ENCODE measurements at places on chromosomes 3 and 15. TPM values are rescaled to one million over a fixed set of nuclear protein-coding genes. Genes with fewer than 3 reads are reported as not detected.

DNA sequence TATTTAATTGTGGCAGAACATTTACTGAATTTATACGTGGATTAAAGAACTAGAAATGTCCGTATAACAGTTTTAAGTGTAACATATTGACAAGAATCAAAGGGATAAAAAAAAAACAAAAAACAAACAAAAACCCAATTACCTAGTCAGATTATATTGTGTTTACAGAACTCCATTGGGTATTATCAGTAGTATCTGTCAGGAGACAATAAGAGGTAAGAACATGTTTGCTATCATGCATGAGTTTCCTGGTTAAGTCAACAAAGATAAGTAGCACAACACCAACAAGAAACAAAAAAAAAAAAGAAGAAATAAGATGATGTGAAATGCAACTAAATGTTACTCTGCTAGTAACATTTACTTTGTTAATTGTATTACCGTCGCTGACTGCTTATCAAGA is 570.6 kb downstream of the ZBBX start:
- H3K27me3 ChIP-seq = no peaks in the 10 kb centered on the region
- no peaks in the 10 kb centered on the region for H3K36me3 ChIP-seq
- no peak overlapping the region for H3K27ac ChIP-seq
- no peaks in the 10 kb centered on the region for H3K4me1 ChIP-seq
- no peak for DNase-seq

DNA sequence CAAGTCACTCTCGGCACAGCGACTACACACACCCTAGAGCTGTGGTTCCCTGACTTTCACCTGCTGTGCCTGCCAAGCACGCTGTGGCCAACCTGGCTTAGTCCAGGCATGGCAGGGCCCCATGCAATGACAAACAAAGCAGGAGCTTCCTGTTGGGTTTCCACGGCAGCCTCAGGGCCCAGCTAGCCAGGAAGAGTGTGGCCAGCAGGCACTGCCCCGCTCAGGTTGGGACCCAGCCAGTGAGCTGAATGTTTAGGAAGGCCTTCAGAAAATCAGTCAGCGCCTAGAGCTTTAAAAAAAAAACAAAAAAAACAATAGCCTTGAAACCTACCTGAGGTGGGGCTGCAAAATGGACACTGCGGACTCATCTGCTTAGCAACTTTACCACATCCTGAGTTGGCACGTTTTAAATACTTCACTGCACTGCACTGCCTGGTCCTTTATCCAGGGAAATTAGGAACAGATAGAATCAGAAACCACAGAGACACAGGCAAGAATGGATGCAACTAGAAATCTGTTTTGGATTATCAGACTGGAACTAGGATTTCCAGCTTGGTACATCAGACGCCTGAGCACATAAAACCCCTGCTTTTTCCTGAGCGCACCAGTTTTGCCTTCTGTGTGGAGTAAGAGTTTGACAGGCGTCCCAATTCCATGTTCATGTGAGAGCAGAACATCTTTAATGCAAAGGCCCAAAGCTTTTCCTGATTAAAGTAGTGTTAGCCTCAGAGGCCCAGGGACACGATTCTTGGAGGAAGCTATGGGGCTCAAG is 36.2 kb upstream of the LDHAL6B start:
- peaks cover 31% of the 10 kb centered on the region for H3K36me3 ChIP-seq
- peaks cover 28% of the 10 kb centered on the region for H3K4me1 ChIP-seq
- no peak overlapping the region for H3K4me3 ChIP-seq
- no peaks in the 10 kb centered on the region for H3K27me3 ChIP-seq
- peak; percentile 91 for DNase-seq

GRCh38 chr3:184597829-184598573 is 36.4 kb downstream of the EPHB3 start:
- H3K4me1 ChIP-seq = peaks cover 25% of the 10 kb centered on the region
- no peaks in the 10 kb centered on the region for H3K27me3 ChIP-seq

GRCh38 chr3:158509891-158510290 is 61.1 kb upstream of the MLF1 start:
- no peaks in the 10 kb centered on the region for H3K4me1 ChIP-seq
- no peaks in the 10 kb centered on the region for H3K36me3 ChIP-seq
- DNase-seq = no peak
- no peak overlapping the region for H3K4me3 ChIP-seq
- H3K27me3 ChIP-seq = no peaks in the 10 kb centered on the region

TMCO5A gene
- total RNA-seq = 0.55 TPM

ASB14 gene
- total RNA-seq = not detected

UBAP1L gene
- not detected for total RNA-seq

COL8A1 gene
- total RNA-seq = 5.9 TPM

All from stomach (tissue), 19 donors.